ENCODE measurements at places on chromosomes 12 and 14.

DNA sequence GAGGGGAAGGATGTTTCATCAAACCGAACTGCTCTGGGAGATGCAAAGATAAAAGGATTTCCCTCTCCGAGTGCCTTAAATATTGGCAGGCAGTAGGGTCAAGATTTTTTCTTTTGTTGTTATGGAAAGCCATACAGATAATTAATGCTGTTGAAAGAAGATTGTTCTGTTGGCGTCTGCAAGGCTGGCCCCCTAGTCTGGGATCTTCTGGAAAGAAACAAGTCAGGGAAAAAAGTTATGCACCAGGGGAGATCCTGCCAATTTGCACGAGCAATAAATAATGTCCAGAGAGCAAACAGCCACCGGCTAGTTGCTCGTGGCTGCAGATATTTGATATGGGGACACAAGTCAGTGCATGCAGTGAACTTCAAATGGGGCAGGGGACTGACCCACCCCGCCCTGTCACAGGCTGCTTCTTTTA, 202.1 kb upstream of the MYL2 start:
- no peak for DNase-seq

DNA sequence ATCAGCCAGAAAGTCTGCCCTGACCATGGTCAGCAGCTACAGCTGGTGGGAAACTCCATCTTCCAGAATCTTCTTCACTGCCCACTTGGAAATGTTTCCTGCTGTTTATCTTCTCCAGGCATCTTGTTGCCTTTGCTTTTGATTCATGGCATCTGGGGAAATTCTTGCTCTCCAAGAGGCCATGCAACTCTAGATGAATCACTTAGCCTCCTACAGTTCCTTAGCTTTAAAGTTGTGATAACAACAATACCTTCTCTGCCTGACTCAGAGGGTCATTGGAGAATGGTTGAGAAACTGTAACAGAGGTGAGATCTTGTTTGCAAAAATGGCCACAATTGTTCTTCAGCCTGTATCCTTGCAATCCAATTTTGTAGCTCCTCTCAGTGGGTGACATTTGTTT, 121.0 kb upstream of the VRK1 start:
- DNase-seq, result no peak

DNA sequence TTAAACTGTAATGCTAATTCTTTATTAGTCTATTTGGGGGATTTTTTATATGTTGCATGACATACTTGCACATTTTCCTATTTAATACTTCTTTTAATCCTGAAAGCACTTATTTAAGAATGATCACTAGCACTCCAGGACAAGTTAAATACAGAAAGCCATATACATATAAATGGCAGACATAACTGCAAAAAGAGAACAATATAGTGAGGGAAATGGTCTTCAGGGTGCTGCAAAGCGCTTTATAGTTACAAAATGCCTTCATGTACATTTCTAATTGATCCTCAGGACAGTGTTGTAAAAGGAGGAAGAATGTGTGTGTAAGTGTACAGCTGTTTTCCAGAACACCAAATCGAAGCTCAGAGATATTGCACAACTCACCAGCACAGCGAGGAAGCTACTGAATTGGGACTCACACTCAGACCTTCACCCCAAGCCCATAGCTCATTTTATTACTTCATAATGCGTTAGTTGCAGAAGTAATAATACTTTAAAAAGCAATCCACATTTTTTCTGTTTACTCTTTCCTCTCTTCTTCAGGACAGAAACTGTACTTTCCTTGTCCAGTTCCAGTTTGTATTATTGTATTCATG, 428.2 kb downstream of the RAD51B start:
- no peak for DNase-seq

DNA sequence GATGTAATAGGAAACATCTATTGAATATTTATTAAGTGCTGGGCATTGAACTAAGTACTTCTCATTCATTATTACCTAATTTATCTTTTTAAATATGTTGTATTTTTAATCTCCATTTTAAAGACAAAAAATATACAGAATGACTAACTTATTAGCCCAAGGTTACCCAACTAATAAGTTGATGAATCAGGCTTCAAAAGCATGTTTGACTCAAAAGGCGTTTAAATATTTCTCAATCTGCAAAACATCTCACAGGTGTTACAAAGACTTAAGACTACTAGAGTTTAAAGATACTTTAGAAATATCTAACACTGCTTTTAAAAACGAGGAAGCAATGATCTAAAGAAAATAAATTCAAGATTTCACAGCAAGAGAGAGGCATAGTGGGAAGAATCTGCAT, 457.4 kb upstream of the DCN start:
- DNase-seq, result no peak

GRCh38 chr14:32576088-32576795, 247.1 kb downstream of the AKAP6 start:
- DNase-seq, result no peak

DNA sequence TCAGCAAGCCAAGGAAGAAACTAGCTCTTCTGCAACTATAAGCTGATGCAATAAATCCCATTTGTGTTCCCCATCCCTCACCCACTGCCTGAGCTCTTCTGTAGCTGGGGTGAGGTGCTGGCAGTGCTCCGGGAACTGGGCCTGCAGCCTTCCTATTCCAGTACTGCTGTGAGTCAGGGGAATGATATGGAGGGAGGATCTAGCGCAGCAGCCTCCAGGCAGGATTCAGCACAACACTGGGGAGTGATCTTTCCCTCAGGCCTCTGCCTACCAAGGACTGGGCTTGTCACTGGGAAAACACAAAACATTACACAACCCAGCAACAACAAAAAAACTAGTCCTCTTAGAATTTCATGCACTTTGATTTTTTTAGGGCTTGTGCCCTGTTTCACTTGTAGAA, 58.7 kb downstream of the ST8SIA1 start:
- no peak for DNase-seq

GRCh38 chr12:90915353-90915752, 39.6 kb downstream of the CCER1 start:
- no peak for DNase-seq

DNA sequence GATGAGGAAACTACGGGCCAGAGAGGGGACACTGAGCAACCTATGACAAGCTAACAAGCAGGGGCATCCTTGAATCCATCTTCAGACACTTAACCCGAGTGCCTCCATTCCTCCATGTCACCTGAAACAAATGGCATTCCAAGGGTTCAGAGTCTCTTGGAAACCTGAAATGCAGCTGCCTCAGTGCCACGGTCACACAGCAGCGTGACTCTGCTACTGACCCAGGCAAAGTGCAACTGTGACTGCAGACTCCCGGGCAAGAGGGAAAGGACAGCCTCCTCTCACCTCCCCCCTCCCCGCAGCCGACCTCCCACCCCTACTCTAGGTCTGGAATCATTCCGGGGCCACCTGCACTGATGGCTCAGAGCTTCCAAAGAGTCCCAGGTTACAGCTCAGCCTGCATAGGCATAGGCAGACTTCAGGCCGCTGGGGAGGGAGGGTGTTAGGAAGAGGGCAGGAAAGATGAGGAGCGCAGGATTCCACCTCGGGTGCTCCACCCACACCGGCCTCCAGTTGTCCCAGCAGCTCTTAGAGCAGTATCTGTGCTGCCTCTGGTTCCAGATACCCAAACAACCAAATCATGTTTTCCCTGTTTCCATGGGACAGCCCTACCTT, 53.2 kb downstream of the KCNK10 start:
- no peak for DNase-seq

GRCh38 chr12:44584625-44585024, 291.5 kb downstream of the NELL2 start:
- no peak for DNase-seq

DNA sequence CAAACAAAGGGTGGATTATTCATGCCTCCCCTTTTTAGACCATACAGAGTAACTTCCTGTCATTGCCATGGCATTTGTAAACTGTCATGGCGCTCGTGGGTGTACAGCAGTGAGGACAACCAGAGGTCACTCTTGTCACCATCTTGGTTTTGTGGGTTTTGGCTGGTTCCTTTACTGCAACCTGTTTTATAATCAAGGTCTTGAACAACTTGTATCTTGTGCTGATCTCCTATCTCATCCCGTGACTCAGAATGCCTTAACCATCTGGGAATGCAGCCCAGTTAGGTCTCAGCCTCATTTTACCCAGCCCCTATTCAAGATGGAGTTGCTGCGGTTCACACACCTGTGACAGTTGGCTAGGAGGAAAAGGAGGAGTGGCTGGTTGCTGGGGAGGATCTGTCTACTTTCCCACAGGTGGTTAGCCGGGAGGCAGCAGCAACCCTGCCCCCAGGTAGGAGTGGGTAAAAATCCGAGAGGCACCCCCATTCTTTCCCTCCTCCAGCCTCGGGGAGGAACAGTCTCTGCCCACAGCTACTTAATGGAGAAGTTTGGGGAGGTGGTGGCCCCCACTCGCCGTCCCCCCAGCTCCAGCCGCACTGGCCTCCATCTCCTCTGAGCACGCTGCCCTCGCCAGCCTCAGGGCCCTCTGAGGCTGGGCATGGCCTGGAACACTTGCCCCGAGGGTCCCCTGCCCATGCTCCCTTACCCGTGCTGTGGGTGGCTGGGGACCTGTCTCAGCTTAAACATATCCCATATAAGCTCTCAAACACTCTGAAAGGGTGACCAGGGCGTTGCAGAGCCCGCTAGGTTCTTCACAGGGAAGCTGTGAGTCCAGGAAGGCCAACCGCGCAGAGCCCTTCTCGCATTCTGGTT, 41.7 kb downstream of the SMIM41 start:
- DNase-seq, result no peak

GRCh38 chr12:106428384-106428783, 70.8 kb downstream of the POLR3B start:
- DNase-seq, result no peak

GRCh38 chr12:10160617-10161385, 11.1 kb downstream of the OLR1 start:
- DNase-seq, result no peak

GRCh38 chr12:15220451-15220850, 766 bp downstream of the RERG start:
- no peak for DNase-seq

DNA sequence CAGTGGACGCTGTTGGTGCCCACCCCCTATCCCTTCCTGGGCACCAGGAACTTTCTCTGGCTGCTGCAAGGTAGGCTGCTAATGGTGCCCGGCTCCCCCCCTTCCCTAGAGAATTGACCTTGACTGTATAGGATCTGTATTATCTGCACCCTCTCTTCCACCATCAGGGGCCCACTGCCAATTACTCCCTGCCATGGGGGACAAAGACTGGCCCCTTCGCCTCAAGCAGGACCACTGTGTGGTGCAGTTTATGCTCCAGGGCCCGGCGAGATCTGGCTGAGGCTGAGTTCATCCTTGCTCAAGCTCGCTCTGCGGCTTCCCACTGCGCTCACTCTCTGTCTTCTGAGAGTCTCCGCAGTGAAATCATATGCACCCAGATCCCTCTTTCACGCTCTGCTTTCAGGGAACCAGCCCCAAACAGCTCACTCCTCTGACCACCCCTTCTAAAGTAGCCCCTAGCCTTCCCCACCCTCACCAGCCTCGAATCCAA, 95.2 kb downstream of the LGMN start:
- no peak for DNase-seq

GRCh38 chr14:53955671-53956426, 776 bp downstream of the BMP4 start:
- no peak for DNase-seq

DNA sequence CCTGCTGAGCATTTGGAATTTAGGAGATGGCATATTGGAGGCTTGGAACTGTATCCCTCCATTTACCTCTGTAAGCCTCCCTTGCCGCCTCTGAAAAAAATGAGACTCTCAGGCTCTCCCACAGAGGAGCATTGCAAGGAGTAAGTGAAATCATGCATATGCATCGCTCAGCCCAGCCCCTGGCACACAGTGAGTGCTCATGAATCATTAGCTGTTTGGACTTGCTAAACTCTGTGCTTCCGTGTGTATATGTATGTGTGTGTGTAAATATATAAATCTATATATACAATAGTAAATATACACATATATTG, 17.1 kb upstream of the TBX3 start:
- no peak for DNase-seq

- no peak for DNase-seq
Measured at GRCh38 chr12:115870510-115870909, 407.0 kb downstream of the MED13L start.

DNA sequence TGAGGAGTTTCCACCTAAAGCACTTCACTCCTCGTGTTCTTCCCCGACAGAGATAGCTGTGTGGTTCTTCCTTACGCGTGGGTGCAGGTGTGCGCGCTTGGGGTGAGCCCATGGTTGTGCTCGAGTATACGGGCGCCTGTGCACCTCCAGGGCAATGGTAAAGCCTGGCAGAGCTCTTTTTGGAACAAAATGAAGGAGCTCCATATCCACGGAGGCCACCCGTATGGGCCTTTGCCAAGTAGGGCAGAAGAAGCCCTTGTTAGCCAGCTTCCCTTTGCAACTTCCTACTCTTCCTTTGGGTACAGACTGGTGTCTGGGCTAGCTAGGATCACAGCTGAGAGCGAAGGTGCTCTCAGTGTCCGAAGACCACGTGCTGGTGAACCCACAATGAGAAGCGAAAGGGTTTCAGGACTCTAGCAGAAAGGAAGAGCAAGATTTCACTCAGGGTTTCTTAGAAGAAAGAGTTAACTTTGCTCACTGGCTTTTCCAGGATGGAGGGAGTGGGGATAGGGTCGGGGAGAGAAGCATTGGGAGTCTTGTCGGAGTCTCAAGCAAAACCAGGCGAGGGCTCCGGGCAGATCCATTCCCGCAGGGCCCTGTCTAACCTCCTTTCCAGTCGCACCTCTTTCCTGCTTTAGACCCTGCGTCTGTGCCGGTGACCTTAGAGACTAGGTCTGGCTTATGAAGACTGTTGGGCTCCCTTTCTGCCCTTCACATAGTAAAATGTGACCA, 960 bp upstream of the LRFN5 start:
- no peak for DNase-seq

DNA sequence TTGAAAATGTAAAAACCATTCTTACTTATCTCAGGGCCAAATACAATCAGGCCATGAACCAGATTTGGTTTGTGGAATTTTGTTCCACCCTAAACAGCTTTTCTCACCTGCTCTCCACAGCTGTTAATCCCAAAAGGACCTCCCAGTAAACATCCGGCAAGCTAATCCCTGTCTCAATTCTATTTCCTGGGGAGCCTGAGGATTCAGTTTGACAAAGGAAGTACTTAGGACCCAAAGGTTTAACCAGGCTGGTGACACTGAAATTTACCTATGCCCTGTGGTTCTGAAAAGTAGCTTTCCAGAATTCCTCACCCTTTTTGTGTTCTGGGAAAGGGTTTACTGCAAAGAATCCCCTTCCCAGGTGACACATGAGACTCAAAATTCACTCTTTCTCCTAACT, 15.0 kb downstream of the CAPZA3 start:
- no peak for DNase-seq

GRCh38 chr12:57479043-57479375, 657 bp downstream of the ARHGAP9 start:
- DNase-seq, result no peak

DNA sequence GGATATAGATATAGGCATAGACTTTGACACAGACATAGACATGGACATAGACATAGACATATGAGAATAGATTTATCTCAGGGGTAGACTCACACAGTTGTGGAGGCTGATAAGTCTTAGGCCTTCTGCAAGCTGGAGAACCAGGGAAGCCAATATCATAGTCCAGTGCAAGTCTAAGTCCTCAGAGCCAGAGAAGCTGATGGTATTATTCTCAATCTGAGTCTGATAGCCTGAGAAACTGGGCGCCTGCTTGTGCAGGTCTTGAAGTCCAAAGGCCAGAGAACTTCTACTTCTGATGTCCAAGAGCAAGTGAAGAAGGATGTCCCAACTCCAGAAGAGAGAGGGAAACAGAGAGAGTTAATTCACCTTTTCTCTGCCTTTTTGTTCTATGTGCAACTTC, 476.5 kb downstream of the SLC6A15 start:
- DNase-seq, result no peak

- DNase-seq, result no peak
Measured at GRCh38 chr12:27865421-27865820, 85.4 kb upstream of the MANSC4 start.

Measured in activated CD8-positive, alpha-beta memory T cell treated with anti-CD3 and anti-CD28 coated beads for 4 hours (primary cell).